CD4-positive, alpha-beta memory T cell (primary cell): ENCODE measurements at places on chromosomes 12 and 14.
A peak's percentile ranks its signal among the peaks of the same experiment; 100 is the strongest.

- DNase-seq: no peak
These were observed 32.7 kb downstream of the MYF5 start for GRCh38 chr12:80749456-80749855.

GRCh38 chr12:58443981-58444371 lies 476.3 kb downstream of the LRIG3 start:
- DNase-seq: no peak

- peak; percentile 45 for DNase-seq
These were observed 77.2 kb downstream of the SERPINA3 start for GRCh38 chr14:94689218-94689984.

DNA sequence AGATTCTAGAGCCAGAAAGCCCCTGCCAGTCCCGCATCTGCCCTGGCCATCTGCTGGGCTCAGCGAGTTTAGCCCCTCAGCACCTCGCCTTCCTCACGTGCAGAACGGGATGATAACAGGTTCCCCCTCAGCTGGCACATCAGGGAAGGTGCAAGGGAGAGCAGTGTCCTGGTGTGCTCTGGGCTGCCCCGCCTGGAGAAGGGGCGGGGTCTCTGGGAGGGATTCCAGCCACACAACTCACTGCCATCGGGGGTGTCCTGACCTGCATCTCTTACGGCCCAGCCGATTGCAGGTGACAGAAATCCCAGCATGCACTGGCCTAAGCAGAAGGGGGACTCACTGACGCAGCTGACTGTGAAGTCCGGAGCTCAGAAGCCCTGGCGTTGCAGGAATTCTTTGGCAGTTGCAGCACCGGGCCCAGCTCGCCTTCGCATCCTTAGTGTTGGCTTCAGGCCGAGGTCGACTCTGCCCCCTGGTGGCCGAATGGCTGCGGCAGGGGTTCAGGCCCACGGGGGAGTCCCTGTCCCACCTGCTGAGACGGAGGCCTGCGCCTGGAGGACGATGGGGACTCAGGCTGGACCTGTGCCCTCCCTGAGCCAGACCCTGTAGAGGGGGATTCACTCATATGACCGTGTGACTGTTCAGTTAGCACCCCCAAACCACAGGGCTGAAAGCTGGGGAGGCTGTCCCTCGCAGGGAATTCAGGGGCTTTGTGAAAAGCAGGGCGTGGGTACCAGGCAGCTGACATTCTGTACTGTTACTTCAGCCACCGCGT lies 178.6 kb downstream of the ADGRD1 start:
- peak; percentile 54 for DNase-seq

DNA sequence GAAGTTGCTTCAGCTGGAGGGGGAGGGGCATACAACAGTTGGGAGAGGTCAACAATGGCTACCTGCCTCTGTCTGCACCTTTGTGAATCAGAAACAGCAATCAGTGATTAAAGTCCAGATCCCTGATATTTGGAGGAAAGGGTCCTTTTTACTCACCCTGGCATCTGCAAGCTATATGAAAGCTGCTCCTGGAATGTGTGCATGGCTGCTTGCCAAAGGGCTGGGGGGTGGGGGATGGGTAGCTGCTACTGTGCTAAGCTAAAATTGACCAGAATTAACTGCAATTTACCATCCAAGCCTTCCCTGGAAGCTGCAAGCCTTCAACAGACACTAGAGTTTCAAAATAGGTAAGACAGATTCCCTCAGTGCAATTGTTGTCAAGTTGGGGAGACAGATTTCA lies 13.5 kb upstream of the GTF2A1 start:
- no peak for DNase-seq

DNA sequence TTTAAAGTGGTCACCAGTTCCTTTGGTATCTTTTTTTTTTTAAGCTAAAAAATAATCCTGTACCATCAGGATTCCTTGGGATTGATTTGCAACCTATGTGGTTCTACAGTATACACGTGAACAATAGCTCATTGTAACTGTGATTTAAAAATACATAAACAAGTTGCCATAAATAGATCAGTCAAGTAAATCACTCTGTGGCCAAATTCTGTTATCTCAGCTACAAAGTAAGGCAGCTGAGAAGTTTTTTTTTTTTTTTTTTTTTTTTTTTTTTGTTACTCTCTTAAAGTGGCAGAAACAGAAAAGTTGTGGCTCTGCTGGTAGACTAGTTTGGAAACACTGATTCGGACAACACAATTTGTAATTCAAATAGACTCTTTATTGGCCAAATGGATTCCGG lies 104.5 kb downstream of the PRICKLE1 start:
- DNase-seq: no peak

GRCh38 chr12:52395761-52396434 lies 10.2 kb downstream of the KRT82 start:
- no peak for DNase-seq

GRCh38 chr12:94941440-94941862 lies 62.0 kb downstream of the NDUFA12 start:
- peak; percentile 35 for DNase-seq

- no peak for DNase-seq
These were observed 61.7 kb upstream of the VRK1 start for GRCh38 chr14:96735526-96735925.

DNA sequence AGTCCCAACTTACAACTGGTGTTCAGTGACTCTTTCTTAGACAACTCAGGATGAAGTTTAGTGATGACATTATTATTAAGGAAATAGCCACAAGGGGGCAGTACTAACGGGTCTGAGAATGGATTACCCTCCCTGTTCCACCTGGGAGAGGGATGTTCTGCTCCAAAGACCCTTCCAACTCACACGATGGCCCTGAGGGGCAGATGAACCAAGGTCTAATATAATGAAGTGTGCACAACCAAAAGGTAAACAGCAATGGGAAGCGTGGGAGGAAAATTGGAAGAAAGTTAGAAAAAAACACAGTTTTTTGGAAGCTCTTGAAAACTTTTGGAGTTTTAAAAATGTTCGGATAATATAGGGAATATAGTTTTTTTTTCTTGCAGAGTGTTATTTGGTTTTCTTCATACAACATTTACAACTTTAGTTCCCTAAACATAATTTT lies 24.0 kb downstream of the FGF6 start:
- DNase-seq: peak; percentile 43

DNA sequence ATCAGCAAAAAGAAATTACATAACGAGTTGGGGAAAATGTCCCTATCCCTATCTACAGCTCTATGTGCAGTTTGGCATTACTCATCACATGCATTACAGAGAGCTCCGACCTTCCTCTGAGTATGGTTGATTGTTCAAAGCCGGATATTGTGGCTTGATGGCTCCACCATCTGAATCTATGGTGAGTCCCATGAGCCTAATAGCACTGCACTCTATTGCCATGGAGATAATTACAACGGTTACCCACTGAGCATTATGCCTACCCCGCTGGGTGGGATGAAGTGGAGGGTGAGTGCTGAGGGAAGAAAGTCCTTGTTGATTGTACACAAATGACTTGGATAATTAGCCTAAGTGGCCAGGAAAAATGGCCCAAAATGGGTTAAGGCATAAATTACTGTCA lies 800.5 kb downstream of the NRXN3 start:
- DNase-seq: no peak

GRCh38 chr12:132477703-132478432 lies 12.1 kb upstream of the FBRSL1 start:
- DNase-seq: no peak

DNA sequence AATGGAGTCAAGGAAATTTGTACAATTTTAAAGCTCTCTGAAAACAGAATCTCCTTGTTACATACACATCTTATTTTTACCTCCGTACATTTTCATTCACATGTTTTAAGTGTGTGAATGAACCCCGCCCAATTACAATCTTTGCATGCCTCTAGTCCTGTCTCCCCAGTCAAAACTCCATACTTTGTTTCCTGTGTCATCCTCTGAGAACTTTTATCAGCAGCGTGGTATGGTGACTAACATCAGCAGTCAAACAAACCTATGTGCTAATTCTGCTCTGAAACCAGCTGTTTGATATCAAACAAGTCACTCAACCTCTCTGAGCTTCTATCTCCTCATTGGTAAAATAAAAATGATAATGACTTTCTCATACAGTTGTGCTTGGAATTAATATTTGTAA lies 15.8 kb upstream of the ERGIC2 start:
- no peak for DNase-seq

DNA sequence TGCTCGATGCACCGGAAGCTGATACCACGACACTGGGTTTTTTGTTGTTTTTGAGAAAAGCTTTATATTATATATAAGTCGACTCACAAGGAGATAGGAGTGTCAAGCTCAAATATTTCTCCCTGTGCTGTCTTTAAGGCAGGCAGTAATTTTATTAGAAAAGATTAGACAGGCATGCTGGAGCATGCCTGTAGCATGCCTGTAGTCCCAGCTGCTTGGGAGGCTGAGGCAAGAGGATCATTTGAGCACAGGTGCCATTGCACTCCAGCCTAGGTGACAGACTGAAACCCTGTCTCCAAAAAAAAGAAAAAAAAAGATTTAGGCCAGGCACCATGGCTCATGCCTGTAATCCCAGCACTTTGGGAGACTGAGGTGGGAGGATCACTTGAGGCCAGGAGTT lies 51.8 kb downstream of the GNS start:
- DNase-seq: no peak

DNA sequence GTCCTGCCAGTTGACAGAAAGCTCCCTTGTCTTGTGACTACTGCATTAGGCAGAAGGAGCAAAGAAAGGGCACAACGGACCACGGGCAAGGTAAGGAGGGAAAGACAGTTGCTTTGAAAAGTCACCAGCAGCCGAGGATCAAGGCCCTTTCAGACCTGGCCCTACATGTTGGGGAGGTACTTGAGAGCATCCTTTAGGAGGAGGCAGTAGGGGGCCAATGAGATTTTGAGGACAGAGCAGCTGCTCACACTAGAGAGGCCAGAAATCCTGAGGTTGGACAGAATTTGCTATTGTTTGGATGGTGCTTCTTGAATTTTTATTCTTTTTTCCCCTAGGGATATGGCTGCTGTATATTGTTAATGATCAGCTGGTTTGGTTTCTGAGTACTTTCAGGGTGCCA lies 135.5 kb upstream of the PZP start:
- DNase-seq: no peak

GRCh38 chr12:107545737-107546353 lies 139.8 kb upstream of the PWP1 start:
- no peak for DNase-seq

DNA sequence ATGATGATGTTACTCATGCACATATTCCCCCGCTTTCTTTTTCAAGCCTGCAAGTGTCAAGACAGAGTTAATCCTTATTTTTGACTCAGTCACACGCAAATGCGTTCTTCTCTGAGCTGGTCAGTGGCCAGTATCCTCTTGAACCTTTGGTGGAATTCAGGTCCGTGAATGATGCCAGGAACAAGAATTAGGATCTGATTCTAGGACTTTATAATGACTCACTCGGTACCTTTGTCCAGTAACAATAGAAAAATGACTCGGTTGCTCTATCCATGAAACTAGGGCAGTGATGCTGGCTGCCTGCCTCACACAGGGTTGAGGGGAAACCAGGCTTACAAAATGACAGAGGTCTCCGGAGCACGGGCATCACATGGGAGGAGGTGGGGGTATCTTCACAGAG lies 185.8 kb upstream of the NUDT4 start:
- DNase-seq: no peak

- DNase-seq: no peak
These were observed 208.7 kb downstream of the AEBP2 start for GRCh38 chr12:19647806-19648556.

DNA sequence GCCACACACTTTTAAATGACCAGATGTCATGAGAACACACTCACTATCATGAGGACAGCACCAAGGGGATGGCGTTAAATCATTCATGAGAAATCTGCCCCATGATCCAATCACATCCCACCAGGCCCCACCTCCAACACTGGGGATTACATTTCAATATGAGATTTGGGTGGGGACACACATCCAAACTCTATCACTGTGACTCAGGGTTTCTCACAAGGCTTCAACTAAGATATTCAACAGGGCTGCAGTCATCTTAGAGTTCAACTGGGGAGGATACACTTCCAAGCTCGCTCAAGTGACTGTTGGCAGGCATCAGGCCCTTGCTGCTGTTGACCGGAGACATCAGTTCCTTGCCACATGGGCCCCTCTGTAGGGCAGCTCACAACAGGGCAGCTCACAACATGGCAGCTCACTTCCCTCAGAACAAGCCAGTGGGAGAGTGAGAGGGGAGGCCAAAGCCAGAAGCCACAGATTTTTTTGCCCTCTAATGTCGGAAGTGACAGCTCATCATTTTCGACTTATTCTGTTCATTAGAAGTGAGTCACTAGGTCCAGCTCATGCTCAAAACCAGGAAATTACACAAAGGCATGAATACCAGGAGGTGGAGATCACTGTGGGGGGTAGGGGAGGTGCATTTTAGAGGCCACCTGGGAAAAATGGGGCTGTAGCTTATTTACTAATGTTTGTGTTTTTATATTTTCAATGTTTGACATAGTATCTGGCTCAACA lies 50.8 kb upstream of the PTHLH start:
- no peak for DNase-seq

- DNase-seq: no peak
These were observed 24.4 kb downstream of the MSRB3 start for GRCh38 chr12:65302891-65303290.

GRCh38 chr14:55297611-55298499 lies 26.6 kb downstream of the FBXO34 start:
- DNase-seq: peak; percentile 36

DNA sequence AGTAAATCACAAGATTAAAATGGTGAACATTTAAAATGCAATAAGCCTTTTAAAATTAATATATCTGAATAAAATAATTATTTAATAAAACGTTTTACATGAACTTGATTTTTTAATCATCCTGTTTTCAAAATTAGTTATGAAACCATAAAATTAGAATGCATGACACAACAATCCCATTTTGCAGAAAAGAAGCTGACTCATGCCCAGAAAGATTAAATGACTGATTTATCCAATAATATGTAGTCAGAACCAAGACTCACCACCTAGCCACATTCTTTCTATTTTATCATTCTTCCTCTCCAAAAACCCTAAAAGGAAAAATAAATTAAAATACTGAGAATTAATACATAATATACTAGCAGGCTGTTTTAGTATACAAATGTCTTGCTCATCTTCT lies 83.0 kb upstream of the LGR5 start:
- DNase-seq: no peak
